Hematopoietic multipotent progenitor cell (in vitro differentiated cells): ENCODE measurements at places on chromosomes 4 and X. TPM values are rescaled to one million over a fixed set of nuclear protein-coding genes. Genes with fewer than 3 reads are reported as not detected.

GRCh38 chrX:716136-716535 lies 85.5 kb downstream of the SHOX start:
- no peak for DNase-seq

DNA sequence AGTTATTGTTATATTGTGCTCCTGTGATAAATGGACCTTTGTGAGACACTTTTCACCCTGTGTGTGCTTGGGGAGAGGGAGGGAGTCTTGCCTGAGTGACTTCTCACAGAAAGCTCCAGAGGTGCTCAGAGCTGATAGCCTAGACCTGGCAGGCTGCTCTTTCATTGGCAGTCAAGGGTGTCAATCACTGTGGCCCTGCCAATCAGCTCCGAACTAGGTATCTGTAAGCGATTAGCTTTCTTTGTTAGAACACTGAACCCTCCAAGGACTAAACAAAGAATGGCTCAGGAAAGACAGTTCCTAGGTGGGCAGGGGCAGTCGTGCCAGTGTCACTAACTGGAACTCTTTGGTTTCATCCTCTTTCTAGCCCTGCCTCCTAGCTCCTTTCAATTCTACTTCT lies 2.7 kb upstream of the NALF2 start:
- DNase-seq, result no peak

CYSLTR1 gene
- total RNA-seq, result 11.8 TPM

DNA sequence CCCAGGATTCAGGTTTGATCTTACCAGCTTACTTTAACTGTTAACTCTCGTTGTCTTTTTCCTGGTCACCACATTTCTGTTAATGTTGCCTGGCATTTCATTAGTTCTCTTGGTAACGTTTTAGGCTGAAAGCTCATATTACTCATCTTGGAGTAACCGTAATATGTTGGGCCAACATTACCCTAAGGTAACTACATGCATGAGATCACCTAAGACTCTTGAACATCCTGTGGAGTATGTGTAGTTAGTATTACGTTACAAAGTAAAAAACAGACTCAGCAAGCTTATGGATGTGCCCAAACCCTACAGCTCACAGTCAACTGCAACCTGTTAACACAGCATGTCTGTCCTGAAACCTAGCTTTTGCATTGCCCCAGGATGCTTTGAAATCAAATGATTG lies 203.3 kb upstream of the HS3ST1 start:
- DNase-seq, result no peak

OTUD6A gene
- not detected for total RNA-seq

GRCh38 chr4:78138252-78138651 lies 81.1 kb downstream of the FRAS1 start:
- no peak for DNase-seq

- DNase-seq, result no peak
Measured at GRCh38 chr4:75555294-75556164, at the start of gene ODAPH. TSS of gene ODAPH (plus strand) at chr4:75556066. CDS start at chr4:75556083, 17 bp downstream.

GRCh38 chr4:8365951-8366350 lies 74.6 kb downstream of the ACOX3 start:
- no peak for DNase-seq

CC2D2A gene
- total RNA-seq, result 0.27 TPM

EXOC1L gene
- not detected for total RNA-seq

RNF175 gene
- not detected for total RNA-seq
